Activated effector memory CD4-positive, alpha-beta T cell treated with anti-CD3 and anti-CD28 coated beads, Interleukin-2, amount 50 U/mL, for 16 hours (primary cell): ENCODE measurements at places on chromosomes 3 and 15.

- DNase-seq: no peak
These were observed 4.3 kb downstream of the RBP1 start for GRCh38 chr3:139534992-139535879.

DNA sequence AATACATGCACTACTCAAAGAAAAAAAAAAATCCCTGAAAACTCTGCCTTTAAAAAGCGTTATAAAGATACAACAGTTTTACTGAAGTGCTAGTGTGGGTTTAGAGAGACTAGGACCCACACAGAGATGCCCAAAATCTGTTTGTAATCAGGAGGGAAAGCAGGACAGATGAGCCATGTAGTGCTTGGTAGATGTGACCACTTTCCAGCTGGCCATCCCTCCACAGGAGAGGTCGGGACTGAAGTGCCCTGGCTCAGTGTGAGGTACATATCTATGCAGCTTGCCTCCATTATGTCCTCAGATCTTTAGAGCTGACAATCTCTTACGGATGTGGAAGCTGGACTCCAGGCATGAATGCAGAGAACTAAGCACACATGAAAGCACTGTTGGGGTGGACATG lies 57.5 kb upstream of the NANOGP8 start:
- DNase-seq: no peak

DNA sequence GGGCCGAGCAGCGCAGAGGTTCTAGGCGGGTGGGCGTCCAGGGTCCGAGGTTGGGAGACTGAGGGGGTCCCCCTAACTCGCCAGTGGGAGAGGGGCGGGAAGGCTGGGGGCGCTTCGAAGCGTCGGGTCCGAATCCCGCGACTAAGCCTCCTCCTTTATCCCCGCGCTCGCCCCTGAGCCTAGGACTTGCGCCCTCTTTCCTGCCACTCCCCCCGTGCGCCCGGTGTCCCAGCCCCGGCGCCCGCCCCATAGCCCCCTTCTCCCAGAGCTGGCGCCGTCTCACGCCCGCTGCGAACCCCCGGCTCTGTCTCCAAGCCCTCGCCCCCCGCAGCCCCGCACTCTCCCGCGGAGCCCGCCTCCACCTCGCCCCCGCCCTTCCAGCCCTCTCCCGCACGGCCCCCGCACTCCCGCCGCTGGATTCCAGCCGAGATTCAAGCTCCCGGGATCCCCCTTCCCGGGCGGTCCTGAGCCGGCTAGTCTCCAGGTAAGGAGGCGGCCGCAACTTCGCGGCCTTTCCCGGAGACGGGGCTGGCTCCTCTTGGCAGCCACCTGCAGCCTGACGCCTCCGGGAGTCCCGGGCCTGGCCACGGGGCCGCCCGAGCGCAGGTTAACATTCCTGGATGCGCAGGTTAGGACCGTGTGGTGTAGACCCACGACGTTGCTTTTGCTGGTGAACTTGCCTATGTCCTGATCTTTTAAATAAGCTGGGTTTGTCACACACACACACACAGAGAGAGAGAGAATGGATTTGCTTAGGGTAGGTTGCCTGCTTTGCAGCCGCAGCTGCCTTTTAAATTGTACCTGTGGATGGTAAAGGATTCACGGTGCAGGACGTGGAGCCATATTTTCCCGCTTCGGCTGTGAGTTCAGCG lies 563 bp downstream of the PXYLP1 start:
- DNase-seq: peak; percentile 71

DNA sequence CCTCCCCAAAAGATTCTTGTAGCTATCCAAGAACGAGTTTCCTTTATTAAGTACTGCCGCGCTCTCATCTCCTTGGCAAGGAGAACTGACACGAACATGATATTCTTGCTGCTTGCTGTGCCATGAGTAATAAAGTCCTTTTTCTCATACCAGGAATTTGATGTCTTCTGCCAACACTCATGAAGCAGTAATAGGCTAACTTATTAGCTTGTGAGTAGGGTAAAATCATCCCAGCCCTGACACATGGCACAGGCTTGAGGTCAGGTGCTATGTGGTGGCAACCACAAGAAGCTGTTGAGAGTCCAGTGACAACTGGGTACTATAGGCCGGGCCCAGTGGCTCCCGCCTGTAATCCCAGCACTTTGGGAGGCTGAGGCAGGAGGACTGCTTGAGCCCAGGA lies 22.7 kb upstream of the UBXN7 start:
- no peak for DNase-seq

- DNase-seq: no peak
These were observed 35.9 kb downstream of the ADCY5 start for GRCh38 chr3:123412811-123413604.

- no peak for DNase-seq
These were observed 11.0 kb downstream of the EXOG start for GRCh38 chr3:38507120-38507519.

DNA sequence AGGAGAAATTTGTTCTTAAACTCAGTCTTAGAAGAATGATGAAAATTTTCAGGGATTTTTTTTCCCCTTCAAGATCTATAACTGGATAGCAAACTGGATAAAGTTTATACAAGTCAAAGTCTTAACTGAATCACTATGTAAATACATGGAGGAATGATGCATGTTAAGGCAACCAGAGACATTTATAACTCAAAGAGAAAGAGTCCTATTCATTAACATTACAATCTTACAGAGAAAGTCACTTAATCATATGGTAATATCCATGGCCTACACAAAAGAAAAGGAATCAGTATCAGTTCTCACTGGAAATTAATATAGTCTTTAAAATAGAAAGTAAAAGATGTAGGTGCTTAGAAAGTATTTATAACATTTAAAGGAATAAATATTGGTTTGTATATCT lies 869.1 kb downstream of the TBL1XR1 start:
- DNase-seq: no peak

- DNase-seq: no peak
These were observed 3.7 kb upstream of the ALDH1A3 start for GRCh38 chr15:100875976-100876375.

GRCh38 chr3:23129817-23130216 lies 73.3 kb upstream of the UBE2E2 start:
- DNase-seq: no peak

DNA sequence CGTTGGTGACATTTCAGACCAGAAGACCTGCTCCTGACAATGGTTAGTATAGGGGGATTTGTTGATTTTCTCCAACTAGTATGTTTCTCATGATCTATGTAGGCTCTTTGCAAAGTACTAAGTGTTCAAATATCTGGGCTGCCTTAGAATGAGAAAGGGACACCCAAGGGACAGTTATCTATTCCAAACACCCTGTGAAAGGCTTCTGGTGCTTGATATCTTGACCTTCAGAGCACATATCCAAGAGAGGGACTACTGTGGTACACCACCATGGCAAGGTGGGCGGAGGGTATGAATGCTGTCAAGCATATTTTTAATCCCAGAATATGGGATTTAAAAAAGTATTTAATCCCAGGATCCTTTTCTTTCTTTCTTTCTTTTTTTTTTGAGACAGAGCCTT lies 1.1 kb downstream of the FANCD2OS start:
- no peak for DNase-seq

DNA sequence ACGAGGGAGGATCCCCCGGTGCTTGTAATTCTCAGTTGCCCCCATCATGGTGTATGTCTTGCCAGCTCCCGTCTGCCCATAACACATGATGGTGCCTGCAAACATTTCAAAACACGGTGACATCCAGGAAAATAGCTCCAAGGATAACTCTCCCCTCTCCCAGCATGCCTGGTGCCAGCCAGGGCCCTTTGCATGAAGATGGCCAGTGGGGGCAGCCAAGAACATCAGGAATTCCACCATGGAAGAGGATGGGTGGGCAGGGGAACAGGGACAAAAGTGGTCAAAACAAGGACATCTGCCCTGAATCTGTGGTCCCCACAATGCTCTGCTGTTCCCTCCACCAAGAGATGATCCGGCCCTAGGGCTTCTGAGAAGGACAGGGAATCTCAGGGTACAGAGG lies 9.0 kb downstream of the KIF9 start:
- DNase-seq: peak; percentile 36

- DNase-seq: no peak
These were observed 110.9 kb downstream of the GABRG3 start for GRCh38 chr15:27081676-27082418.

GRCh38 chr15:92409006-92409405 lies 15.3 kb downstream of the ST8SIA2 start:
- no peak for DNase-seq

DNA sequence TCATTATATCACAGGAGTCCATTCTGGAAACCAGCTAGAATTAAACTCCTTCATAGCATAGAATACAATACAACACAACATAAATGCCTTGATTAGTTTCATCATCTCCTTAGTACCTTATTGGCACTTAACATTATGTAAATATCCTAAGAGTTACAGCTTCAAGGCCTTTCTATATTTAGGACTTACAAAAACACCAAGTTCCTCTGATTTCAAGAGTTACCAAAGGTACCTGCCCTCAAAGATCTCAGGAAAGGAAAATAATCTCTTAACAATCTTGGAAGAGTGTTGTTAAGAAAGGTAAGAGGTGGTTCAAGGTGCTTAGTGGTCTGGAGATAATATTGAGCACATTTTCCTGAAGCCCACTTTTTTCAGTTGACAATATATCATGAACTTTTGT lies 477.7 kb downstream of the IGSF11 start:
- no peak for DNase-seq

- no peak for DNase-seq
These were observed 119.5 kb upstream of the CNTN6 start for GRCh38 chr3:973340-973739.

DNA sequence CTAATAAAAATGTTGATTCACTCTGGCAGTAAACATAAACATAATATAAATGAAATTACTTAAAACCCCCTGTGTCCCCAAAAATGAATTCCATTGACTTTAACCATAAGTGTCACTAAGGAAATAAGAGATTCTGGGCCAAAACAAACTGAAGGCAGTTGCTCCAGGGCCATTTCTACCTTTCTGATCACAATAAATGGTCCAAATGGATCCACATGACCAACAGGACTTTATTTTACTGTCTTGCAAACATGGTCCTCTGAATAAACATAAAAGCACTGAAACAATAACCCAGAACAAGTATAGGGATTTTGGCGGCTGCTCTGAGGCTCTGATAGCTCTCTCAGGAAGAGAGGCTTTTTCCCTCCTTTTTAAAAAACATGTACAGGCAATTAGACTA lies 77.3 kb downstream of the ETFA start:
- no peak for DNase-seq

GRCh38 chr3:198079771-198080520 lies 119.9 kb downstream of the LMLN start:
- DNase-seq: peak; percentile 79

- DNase-seq: no peak
These were observed 133.3 kb downstream of the CHDH start for GRCh38 chr3:53712817-53713388.

DNA sequence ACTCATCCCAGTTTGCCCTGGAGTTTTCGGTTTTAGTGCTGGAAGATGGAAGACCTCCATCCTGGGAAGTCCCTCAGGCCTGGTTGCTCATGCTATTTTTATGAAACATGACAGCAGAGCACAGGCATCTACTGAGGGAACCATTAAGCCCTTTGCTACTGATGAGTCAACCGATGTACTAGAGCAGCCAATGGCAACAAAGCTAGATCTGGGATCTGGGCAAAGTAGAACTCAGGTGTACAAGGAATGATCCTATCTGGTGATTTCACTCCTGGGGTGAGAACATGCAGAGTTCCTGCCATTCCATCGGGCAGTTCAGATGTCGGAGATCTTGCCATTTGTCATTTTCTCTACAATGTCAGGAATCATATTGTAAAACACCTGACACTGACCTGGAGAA lies 166.2 kb upstream of the NSMCE3 start:
- no peak for DNase-seq

DNA sequence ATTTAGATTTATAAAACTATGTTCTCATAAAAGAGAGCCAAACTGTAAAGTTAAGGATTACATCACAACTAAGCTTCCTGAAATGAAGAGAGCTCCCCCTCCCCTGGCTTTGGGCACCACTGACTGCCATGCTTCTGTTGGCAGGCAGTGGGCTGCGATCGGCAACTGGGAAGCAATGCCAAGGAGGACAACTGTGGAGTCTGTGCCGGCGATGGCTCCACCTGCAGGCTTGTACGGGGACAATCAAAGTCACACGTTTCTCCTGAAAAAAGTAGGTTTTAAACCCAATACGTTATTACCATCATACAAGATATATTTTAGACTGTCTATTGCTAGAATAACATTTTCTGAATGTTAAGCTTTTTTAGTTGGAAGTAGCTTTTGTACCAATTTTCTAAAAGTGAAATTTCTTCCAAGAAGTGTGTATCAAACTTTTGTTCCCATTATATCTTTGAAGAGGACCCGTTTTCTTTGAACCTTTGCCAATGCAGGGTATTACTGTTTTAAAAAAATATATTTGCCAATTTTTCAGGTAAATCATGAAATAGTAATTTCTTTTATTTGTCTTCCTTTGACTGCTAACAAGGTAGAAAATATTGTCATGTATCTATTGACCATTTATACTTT lies 184.1 kb downstream of the ADAMTSL3 start:
- DNase-seq: no peak

GRCh38 chr3:187920913-187921312 lies 175.6 kb upstream of the BCL6 start:
- DNase-seq: no peak

- no peak for DNase-seq
These were observed 339.5 kb upstream of the DNAJC19 start for GRCh38 chr3:181329024-181329423.

DNA sequence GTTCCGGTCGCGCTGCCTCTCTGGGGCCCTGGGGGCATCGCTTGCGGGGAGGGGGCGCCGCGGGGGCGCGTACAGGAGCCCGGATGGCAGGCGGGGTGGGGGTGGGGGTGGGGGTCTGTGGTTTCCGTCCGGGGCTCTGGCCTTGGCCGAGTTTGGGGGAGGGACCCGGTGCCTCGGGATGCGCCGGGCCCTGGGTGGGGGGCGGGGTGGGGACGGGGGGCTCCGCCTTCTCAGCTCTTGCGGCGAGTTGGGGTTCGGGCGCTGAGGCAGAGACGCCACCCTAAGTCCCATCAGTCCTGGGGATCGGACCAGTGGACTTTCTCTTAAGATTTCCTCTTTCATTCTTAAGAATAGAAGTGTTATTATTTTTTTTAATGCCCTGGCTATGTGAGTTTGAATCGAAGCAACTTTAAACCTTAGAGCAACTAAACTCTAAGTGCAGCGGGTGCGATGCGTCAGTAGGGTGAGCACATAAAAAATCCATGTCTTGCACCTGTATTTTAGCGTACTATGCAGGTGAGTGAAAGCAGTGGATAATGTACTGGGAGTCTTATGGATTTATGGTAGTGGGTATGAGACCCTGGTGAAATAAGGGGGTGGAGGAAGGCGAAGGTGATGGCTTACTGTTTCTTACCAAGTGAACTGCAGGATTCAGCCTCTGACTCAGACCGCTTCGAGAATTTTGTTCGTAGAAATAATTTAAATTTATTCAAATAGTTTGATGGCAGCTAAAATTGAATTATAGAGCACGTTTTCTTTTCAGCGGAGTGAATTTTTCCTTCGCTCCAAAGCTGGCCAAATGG lies 762 bp downstream of the CTNNB1 start:
- peak; percentile 81 for DNase-seq

- no peak for DNase-seq
These were observed 170.6 kb upstream of the CHRM5 start for GRCh38 chr15:33797651-33798050.

DNA sequence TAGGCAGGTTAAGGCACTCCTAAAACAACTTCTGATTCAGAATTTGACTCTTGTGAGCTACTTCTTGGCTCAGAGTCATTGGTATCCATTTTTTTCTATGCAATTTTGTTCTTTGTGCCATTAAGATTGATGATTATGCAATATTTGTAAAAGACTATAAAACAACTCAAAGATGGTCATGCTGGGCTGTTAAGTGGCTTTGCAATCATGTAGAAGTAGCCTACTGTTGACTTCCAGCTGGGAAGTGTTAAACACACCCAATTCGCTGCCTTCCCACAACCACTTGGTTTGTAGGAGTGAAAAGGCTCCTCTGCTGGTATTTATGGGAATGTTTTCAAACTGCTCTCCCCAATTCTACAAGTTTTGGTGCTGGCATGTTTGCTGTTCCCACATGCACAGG lies 74.7 kb upstream of the COL6A6 start:
- DNase-seq: no peak
